ENCODE measurements at places on chromosomes 3 and 15.
A peak's percentile ranks its signal among the peaks of the same experiment; 100 is the strongest.

DNA sequence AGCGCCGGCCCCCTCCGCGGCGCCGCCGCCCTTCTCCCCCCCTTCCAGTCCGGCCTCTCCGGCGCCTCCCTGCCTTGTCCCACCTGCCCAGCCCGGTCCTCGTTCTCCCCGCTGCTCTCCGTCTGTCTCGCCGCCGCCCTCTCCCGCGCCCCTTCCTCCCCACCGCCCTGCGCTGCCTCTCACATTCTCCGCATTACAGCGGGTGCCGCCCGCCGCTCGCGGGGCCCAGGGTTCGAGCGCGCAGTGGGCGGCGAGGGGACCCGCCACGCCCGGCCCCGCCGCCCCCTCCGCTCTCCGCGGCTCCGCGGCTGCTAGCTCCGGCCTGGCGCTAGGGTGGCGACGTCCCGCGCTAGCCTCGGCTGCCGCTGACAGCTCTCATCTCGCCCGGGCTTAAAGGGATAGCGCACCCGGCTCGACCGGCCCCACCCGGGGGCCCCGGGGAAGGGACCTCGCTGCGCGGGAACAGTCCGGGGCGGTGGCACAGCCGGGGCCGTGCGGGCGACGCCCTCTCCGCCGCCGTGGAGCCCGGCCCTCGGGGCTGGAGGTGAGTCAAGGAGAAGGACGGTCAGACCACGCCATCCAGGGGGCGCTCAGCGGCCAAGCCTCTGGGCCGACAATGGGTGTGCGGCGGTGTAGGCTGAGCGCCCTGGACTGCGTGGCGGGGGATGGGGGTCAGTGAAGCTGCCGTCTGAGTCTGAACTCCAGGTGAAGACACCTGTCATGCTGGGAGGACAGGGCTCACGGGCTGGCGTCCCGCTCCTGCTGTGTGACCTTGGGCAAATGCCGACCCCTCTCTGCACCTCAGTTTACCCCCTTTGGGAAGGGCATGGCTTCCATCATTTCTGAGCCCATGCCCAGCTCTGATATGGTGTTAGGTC, 187.4 kb upstream of the LINGO1 start:
- peak; percentile 64 for DNase-seq

DNA sequence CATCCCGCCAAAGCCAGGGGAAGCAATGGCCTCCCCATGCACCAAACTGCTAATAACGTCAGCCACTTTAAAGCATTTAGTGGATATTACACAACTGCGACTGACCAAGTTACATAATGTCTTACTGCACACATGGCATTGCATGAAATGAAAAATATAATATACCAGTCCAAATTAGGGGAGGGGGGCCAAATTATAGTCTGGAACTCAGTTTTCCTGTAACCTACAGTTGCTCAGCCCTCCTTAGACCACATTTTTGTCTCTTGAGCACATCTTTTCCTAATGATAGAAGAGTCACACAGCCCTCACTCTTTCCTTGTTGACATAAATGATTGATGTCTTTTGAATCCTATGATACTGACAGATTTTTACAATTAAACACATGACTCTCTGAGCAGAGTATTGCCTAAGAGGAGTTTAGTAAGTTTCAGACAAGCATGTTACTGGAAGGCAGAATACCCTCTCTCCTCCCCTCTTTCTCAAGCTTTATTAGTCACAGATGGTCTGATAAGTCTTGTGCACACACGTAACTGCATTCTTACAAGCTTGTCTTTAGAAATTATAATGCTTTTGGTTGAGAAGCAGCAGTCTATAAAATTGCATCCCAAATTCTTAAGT, 1.1 kb upstream of the PLD1 start:
- no peak for DNase-seq

- peak; percentile 48 for DNase-seq
These were observed 89.6 kb downstream of the FAM43A start for GRCh38 chr3:194775266-194775665.

GRCh38 chr3:78839693-78840092, 928.1 kb downstream of the ROBO1 start:
- no peak for DNase-seq

DNA sequence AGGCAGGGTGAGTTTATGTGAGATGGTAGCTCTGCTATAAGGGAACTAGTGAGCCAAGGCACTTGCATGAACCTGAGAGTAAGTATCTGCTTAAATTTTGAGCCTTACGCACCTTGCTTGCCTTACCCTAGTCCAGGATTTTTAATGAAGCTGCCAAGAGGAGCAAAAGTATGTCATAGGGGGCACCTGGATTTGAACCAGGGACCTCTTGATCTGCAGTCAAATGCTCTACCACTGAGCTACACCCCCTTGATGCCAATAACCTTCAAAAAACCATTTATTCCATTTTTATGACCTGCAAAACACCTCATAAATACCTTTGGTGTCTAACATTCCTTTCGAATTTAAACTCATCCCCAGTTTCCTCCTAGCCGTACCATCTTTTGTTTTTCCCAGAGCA, 88.3 kb upstream of the ACP3 start:
- DNase-seq, result no peak
